ENCODE measurements at places on chromosomes 2 and 18.

- no peak for DNase-seq
These were observed 43.2 kb downstream of the PARD6G start for GRCh38 chr18:80204142-80204541.

- DNase-seq, result no peak
These were observed 108.2 kb upstream of the STK17B start for GRCh38 chr2:196279541-196279940.

GRCh38 chr2:8803658-8804379 is 33.6 kb downstream of the KIDINS220 start:
- no peak for DNase-seq

DNA sequence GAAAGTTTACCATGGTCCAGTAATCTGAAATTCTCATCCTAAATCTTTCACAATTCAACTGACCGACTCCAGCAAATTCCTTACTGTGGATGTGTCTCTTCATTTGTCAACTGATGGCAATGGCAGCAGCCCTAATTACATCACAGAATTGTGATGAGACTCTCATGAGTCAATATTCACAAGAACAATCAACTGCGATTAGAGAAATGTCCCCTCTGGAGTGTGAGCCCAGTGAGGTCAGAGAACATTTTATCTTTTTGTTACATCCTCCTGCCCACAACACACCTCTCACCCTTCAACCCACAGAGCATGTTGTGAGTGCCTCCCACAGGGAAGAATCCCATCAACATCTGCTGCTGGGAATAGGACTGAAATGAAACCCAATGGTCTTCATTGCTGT is 73.6 kb downstream of the CD226 start:
- no peak for DNase-seq

DNA sequence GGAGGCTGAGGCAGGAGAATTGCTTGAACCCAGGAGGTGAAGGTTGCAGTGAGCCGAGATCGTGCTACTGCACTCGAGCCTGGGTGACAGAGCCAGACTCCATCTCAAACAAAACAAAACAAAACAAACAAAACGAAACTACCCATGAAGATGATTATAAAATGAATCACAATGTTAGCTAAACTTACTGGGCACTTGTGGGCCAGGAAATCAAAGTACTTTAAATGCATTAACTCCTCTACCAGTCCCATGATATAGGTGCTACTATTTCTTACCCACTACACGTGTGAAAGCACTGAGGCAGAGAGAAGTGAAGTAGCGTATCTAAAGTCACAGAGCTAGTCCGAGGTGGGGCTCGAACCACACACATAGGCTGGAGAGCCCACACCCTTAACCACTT is 53.6 kb downstream of the POLE4 start:
- no peak for DNase-seq

- DNase-seq, result peak; percentile 34
These were observed 59.6 kb downstream of the LONRF2 start for GRCh38 chr2:100262555-100263320.

DNA sequence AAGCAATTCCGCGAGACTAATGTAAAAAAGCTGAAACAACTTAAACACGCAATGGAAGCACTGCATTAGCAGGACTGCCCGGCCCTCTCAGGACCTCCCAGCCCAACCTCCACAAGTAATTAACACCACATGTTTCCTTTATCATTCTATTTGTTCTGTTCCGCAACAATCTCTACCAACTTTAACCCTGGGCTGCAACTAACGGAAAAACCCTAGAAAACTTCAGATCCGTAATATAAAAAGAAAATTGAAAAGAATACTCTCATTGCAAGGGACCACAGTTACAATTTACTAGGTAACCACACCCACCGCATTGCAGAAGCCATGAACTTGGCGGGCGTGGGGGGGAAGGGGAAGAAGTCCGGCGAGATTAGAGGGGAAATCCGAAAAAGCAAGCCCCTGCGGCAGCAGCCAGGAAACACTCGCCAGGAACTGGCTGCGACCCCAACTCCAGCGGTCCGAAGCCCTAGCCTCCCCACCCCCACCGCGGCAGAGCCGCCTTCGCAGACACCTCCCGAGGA is 1.2 kb downstream of the EPB41L3 start:
- no peak for DNase-seq
